ENCODE measurements at places on chromosomes 3 and 15. TPM values are rescaled to one million over a fixed set of nuclear protein-coding genes. Genes with fewer than 3 reads are reported as not detected.

The CCDC13 gene
- 0.28 TPM for total RNA-seq

The SLC7A14 gene
- 6.8 TPM for total RNA-seq

The EOMES gene
- total RNA-seq: not detected

The MAP1A gene
- total RNA-seq: 47.2 TPM

The BCHE gene
- 1.6 TPM for total RNA-seq

The P2RY1 gene
- total RNA-seq: under 0.01 TPM

The CPA3 gene
- total RNA-seq: not detected

The CEP97 gene
- 21.9 TPM for total RNA-seq

The TLR9 gene
- not detected for total RNA-seq

The CRABP1 gene
- not detected for total RNA-seq

The GPR160 gene
- 0.28 TPM for total RNA-seq

The RASL12 gene
- under 0.01 TPM for total RNA-seq

The AKAP13 gene
- 46.9 TPM for total RNA-seq

The GHSR gene
- not detected for total RNA-seq

The XYLB gene
- 2.5 TPM for total RNA-seq

The CCR3 gene
- total RNA-seq: not detected

The ABI3BP gene
- total RNA-seq: 4.2 TPM

The SPINK8 gene
- total RNA-seq: not detected

The IL17RE gene
- 1.1 TPM for total RNA-seq

The ATP8B4 gene
- 0.54 TPM for total RNA-seq

The MKRN2OS gene
- not detected for total RNA-seq

The RYK gene
- 106 TPM for total RNA-seq

The LRCH3 gene
- total RNA-seq: 28.5 TPM

The CACNA2D2 gene
- not detected for total RNA-seq

The CHRNA7 gene
- total RNA-seq: not detected

The GP9 gene
- not detected for total RNA-seq

The ZPLD1 gene
- total RNA-seq: under 0.01 TPM

The CSTA gene
- not detected for total RNA-seq

The MED12L gene
- total RNA-seq: 0.28 TPM

The GOLGA8B gene
- 6.4 TPM for total RNA-seq

The PCSK6 gene
- total RNA-seq: not detected

The GPR87 gene
- 0.36 TPM for total RNA-seq

The SLC28A2 gene
- not detected for total RNA-seq

The TRIM42 gene
- not detected for total RNA-seq

The KCNH8 gene
- not detected for total RNA-seq

The CRTC3 gene
- total RNA-seq: 4.7 TPM

The ITIH1 gene
- total RNA-seq: not detected

The HESX1 gene
- total RNA-seq: 0.36 TPM

The OGG1 gene
- 15.8 TPM for total RNA-seq

The SCAANT1 gene
- total RNA-seq: not detected

The C3orf85 gene
- not detected for total RNA-seq

The CDHR4 gene
- not detected for total RNA-seq

The IQCH gene
- total RNA-seq: 2.5 TPM

The GPR62 gene
- not detected for total RNA-seq

The GUCA1C gene
- total RNA-seq: not detected

The CAPN3 gene
- total RNA-seq: under 0.01 TPM

The KIF23 gene
- total RNA-seq: 70.5 TPM

The CPNE9 gene
- not detected for total RNA-seq

The ZNF639 gene
- 50.5 TPM for total RNA-seq
